ENCODE measurements at places on chromosomes 12 and 14.

DNA sequence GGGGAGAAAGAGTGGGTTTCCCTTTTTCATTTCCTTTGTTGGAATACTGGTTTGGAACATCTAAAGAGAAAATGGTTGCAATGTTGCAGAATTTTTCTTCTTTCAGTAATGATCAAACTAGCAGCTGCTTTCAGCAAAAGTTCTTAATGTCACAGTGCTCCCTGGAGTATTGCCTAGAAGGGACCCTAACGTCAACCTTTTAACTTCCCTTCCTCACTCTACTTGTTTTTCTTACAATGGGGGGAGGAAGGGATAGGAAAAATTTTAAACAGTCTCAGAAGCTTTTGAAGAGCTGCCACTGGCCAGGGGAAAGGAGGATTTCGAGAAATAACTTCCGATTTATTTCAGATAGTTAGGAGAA lies 521.8 kb downstream of the MED13L start:
- DNase-seq, result no peak

DNA sequence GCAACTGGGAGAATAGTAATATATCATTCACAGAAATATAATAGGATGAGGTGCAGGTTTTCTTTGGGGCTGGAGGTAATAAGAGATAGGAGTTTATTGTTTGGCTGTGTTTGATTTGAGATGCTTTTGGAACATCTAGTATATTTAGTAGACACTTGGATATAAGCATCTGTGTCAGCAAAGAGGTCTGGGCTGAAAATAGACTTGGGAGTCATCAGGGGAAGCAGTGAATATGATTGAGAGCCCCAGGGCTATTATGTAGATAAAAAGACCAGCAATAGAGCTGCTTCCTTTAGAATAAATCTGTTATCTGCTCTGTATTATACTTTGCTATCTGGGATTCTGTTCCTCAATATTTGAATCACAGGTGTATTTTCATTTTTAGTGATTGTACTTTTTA lies 36.6 kb downstream of the SPATA7 start:
- no peak for DNase-seq

GRCh38 chr12:77339610-77340009 lies 274.2 kb upstream of the E2F7 start:
- DNase-seq, result no peak

- DNase-seq, result no peak
Observed at GRCh38 chr14:100406505-100407131, 83.5 kb downstream of the SLC25A47 start.

DNA sequence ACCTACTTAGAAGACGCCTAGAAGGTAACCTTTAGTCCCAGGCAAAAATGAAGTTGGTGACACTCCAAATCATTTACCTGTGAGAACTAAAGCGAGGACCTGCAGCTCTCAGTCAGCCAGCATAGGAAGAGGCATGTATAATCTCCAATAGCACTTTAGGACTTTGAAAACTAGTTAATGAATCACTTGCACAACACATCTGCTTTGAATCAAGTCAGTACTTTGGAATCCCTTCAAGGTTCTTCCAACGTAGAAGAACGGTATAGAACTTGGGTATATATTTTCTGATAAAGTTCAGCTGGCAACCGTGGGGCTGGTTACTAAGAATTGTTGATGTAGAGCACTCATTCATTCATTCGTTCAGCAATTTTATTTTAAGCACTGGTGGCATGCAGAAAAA lies 251.9 kb downstream of the TMEM132D start:
- DNase-seq, result no peak

GRCh38 chr14:105860615-105861580 lies 334.5 kb downstream of the TMEM121 start:
- DNase-seq, result peak; percentile 22

DNA sequence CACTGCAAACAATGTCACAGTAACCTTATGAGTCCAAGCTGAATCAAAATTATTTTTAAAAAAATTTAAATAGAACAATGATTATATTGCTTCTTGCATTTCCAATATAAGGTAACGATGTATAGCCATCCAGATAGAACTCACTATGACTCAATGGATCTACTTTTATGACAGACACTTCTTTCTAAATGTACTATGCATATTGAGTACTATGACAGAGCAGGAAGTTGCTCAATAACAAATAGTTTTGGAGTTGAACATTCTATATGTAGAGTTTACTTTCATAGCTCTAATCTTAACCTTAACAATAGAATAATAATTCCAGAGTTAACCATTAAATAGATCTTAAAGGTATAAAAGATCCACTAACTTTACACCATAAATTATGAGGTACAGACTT lies 46.7 kb upstream of the ALG10B start:
- DNase-seq, result no peak

- DNase-seq, result no peak
Observed at GRCh38 chr14:40010961-40011360, 578.7 kb upstream of the FBXO33 start.

- DNase-seq, result peak; percentile 39
Observed at GRCh38 chr12:98594050-98594835, 757 bp downstream of the SLC25A3 start.

GRCh38 chr14:105328678-105329390 lies 14.3 kb downstream of the PACS2 start:
- no peak for DNase-seq

GRCh38 chr12:79883216-79883615 lies 51.7 kb downstream of the PPP1R12A start:
- DNase-seq, result no peak

- DNase-seq, result no peak
Observed at GRCh38 chr12:45591635-45592034, 137.9 kb upstream of the ARID2 start.

GRCh38 chr12:113727651-113728061 lies 238.5 kb downstream of the RBM19 start:
- DNase-seq, result no peak

DNA sequence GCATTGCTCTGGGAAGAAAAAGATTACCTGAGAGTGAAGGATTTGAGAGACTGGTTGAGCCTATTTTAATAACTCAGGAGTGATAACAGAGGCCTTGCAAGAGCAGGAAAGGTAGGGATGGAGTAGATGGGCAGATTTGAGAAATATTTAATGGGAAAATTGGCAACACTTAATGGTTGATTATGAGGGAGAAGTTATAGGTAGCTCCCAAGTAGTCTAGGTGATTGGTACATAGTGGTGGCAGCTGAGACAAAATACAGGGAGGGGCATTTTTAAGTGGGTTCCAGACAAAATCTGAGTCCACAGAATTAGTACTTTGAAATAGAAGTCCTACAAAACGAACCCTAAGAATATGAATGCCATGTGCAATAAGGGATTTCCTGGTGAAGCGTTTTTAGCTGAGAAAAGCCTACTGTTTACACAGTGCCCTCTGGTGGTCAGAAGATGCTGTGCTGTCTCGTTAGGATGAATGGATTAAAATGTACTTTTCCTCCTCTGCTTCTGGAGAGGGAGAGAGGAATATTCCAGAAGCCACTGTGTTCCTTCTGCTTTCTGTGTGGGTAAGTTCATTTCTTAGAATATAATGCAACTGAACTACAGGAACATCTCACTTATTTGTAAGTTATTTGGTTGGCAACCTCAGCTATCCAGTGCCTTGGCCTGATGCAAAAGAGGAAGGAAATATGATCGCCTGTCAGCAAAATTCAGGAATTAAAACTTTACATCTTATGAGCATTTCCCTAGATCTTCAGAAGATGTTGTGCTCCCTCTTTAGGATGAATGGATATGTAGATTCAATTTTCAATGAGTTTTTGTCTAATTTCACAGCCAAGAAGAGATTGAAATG lies 6.5 kb downstream of the ZBTB1 start:
- peak; percentile 75 for DNase-seq

DNA sequence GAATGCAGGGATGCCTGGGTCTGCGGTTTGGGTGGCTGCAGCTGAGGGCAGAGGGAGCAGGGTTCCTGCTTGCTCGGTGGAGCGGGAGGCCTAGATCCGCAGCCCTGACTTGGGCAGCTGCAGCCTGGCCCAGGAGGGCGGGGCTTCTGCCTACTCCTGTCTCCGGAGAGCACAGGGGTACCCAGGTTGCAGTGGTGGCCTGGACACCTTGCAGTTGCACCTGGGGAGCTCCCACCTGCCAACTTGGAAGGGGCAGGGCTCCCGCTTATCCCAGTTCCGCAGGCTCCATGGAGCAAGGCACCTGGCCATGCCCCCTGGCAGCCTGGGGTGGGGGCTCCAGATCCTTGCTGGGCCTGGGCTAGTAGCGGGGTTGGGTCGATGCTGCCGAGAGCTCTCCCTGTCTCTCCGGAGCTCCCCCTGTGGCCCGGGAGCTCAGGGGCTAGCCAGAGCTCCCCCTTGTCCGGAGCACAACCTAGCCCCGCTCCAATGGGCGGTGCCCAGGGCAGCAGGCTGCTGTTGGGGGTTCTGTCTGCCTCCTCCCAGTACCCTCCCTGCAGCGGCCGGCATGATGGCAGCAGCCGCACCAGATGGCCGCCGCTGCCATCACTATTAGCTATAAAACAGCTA lies 136.4 kb downstream of the PTPRR start:
- DNase-seq, result no peak

GRCh38 chr14:67516676-67517075 lies 16.4 kb upstream of the PLEKHH1 start:
- no peak for DNase-seq

- DNase-seq, result no peak
Observed at GRCh38 chr14:101033006-101033405, 129.5 kb upstream of the RTL1 start.

DNA sequence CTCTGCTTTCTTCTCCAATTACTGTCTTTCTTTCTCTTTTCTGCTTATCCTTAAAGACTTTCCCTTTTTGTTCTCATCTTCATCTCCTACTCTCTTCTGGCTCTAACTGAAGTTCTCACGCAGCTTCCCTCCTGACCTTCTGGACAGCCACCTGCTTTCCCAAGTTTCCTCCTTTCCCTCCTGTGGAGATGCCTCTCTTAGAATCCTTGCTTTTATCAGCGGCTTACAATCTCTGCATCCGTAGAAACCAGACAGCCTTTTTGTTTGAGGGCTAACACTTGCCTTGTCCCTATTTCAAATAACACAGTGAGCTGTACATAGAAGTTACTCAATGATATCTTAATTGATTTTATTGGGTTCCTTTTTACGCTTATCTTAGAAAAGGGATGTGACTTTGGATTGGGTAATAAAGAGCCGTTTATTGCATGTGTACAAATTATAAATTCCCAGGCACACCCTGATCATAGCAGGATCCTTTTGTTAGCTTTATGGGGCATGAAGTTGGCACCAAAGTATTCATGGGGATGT lies 2.1 kb upstream of the LGALS3 start:
- no peak for DNase-seq

GRCh38 chr14:90440021-90440451 lies 43.2 kb downstream of the CALM1 start:
- DNase-seq, result no peak

DNA sequence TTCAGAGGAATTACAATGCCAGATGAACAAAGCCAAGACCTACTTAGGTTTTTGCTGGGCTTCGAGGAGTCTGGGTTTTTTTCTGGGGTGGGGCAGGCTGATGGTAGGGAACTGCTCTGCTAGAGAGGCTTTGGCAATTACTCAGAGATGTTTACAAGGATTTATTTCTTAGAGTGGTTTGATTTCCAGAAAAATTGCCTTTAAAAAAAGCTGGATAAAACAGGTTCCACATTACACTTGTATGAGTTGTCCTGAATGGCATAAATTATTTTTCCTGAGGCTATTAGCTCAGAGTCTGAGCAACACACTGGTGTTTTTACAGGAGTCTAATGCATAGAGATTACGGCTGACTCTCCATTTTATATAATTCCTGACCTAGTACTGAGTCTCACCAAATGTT lies 118.5 kb upstream of the FRMD6 start:
- no peak for DNase-seq

- no peak for DNase-seq
Observed at GRCh38 chr12:85007836-85008235, 28.2 kb downstream of the TSPAN19 start.

GRCh38 chr14:81200054-81200453 lies 20.7 kb downstream of the GTF2A1 start:
- no peak for DNase-seq

GRCh38 chr14:23139874-23140273 lies 20.8 kb upstream of the CEBPE start:
- DNase-seq, result no peak

DNA sequence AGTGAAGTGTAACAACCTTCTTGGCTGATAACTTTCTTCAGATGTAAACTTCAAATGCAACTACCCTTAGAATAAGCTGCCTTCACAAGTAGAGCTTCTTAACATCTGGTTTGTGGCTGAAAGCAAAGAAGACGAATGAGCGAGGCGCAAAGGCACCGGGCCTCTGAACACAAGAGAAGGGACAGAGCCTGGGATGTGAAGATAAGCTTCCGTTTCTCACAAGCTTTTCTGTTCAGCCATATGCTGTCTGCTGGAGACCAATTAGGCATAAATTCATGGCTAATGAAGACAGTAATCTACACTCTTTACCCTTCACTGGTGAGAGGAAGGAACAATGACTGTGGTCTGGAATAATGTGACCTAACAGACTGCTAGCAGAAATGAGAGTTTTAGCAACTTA lies 195.2 kb downstream of the ATXN7L3B start:
- DNase-seq, result no peak

DNA sequence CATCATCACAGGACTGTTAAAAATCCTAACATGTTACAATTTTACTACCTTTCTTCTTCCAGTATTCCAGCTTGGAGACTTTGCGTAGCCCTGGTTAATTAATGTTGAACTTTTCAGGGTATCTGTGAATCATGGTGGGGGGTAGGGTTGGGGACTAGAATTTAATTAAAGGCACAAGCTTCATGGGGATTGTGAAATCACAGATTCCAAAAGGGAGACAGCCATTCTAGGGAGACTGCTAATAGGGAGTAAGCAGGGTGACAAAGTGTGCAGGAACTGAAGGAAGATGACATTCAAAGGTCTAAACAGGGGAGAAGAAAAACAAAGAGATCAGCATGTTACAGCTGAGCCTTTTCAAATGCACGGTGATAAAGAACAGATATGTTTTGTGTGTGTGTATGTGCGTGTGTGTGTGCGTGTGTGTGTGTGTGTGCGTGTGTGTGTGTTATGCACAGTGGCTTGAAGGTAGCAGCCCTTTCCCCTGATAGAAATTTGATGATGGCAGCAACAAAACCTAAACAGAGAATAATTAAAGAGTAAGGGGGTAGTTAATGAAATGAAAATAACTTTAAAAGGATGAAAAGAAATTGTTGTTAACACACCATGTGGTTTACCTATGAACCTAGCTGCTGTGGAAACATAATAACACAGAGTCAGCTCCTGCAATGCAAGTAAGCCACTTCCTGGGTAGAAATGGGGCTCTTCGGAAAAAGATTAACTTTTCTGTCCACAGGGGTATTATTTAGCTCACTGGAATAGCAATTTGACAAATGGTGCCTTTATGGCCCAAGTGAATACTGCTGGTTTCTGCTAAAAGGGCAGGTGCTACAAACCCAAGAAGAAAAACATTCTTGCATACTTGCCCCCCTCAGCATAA lies 581.7 kb downstream of the DIO2 start:
- no peak for DNase-seq

DNA sequence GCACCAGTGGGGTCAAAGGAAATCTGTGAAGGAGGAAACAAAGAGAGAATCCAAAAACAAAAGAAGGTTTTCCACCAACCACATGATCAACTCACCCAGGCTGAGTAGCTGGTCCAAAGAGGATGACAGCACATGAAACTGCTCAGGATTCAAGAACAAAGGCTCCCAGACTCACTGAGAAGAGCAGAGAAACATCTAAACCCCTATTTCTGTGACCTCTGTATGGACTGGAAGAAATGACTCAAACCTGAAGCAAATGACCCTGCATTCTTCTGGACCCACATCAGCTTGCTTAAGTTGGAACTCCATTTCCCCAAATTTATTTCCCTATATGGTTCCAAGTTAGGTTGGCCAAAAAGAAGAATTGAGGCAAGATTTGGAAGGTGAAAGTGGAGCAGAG lies 26.3 kb downstream of the TC2N start:
- no peak for DNase-seq

GRCh38 chr14:66641861-66642635 lies 134.1 kb downstream of the GPHN start:
- DNase-seq, result no peak
